ENCODE measurements at places on chromosomes 13 and 19.

DNA sequence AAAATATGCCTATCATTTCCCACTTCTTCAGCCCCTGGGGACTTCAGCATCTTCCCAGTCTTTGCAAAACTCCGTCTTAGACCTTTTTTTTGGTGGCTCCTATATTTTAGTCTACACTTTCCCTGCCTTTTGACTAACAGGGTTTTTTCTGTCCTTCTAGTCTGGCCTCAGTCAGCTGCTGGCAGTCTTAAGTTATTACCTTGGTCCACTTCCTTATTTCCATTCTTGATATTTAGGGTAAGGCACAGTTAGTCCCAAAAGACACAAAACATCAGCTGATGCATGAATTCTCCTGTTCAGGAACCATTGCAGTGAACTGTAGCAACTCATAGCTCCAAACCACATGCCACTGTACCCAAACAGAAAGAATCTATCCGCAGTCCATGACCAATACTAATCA lies 234.6 kb upstream of the RFC3 start:
- no peak for DNase-seq

DNA sequence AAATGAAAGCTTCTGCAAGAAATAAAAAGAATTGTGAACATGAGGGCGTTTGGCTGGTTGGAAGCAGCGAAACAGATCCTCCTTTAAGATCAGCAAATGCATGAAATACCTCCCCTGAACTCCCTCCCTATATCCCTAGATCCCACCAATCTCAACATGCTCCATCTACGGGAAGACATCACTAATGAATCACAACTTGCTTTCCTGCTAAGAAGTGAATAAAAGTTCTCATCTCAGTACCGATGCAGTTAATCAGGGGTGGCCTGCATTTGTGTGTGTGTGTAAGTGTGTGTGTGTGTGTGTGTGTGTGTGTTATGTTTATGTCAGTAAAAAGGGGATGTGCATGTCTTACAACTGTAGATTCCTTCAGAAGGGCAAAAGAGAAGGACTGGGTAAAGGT lies 238.7 kb downstream of the LIG4 start:
- no peak for DNase-seq

DNA sequence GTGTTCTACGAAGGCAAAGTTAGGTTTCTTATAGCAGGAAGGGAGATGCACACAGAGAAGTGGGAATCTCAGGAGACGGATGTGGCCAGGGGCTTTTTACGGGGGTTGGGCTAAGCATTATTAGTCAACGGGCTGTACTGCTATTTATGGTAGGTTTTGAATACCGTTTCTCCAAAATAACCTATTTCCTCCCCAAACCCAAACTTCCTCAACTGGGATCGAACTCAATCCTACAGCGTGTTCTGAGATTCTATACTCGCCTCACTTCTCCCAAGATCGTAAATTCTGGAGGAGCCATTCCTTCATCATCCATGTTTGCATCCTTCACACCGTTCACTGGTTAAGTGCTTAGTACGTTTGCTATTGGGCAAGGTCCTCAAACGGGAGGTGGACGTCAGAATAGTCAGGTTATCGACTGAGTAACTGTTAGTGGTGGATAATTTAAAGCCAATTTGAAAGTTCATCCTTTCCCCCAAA lies 1.2 kb upstream of the TRIM13 start:
- DNase-seq = no peak

DNA sequence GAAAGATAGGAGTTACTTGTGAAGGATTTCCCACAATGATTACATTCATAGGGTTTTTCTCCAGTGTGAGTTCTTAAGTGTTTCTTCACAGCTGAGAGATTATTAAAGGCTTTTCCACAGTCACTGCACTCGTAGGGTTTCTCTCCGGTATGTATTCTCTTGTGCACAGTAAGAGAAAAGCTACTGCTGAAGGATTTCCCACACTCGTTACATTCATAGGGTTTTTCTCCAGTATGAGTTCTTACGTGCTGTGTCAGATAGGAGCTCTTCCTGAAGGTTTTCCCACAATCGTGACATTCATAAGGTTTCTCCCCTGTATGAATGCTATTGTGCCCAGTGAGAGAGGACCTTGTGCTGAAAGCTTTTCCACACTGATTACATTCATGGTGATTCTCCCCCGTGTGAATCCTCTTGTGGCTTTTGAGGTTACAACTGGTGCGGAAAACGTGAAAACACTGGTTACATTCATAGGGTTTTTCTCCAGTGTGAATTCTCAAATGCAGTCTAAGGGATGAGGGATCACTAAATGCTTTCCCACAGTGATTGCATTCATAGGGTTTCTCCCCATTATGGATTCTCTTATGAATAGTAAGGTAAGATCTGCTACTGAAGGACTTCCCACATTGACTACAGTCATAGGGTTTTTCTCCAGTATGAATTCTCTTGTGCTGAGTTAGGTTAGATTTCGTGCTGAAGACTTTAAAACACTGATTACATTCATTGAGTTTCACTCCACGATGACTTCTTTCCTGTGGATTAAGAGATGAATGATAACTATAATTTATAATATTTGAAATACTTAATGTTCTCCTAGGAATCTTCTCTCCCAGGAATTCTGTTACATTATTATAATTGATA lies 20.6 kb downstream of the ZNF558 start:
- DNase-seq = no peak

DNA sequence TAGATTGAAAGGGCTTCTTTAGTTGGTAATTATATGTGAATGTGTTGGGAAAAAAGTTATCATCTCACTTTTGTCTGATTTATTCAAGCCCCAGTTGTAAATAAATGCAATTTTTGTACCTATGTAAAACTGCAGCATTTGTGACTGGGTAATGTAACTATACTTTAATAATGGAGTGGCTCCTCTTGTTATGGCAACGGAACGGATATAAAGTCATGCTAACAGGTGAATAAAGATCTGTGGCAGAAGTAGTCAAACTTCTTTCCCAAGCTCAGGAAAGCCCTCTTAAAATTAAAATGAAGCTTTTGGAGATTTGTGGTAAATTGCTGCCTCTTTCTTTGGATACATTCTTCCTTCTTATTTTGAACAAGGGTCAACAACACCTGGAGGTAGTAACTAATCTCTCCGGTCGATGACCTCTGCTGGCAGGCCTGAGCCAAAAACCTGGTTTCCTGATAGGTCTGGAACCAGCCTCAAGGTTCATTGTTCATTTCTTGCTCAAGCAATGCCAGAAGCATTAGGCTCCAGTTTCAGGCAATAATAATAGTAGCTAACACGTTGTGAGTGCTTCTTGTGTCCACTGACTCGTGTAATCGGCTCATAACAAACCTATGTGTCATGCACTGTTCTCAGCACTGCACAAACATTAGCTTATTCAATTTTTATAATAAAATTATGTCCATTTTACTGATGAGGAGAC lies 313.4 kb upstream of the DACH1 start:
- no peak for DNase-seq

GRCh38 chr13:33471204-33471603 lies 185.6 kb upstream of the STARD13 start:
- no peak for DNase-seq

DNA sequence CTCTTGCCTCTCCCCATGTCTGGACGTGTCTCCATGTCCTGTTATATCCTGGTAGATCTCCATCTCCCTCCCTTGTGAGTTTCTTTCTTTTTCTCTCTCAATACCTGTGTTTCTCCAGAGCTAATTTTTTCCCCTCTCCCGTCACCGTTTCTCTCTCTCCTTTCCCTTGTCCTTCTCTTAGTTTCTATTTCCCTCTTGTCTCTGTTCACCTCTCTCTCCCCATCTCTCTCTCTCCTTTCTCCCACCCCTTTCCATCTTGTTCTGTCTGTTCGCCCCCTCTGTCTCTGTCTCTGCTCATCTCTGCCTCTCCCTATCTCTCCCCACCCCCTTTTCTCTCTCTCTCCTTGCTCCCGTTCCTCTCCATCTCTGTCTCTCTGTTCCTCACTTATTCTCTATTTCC lies 13.0 kb downstream of the SLC8A2 start:
- no peak for DNase-seq

DNA sequence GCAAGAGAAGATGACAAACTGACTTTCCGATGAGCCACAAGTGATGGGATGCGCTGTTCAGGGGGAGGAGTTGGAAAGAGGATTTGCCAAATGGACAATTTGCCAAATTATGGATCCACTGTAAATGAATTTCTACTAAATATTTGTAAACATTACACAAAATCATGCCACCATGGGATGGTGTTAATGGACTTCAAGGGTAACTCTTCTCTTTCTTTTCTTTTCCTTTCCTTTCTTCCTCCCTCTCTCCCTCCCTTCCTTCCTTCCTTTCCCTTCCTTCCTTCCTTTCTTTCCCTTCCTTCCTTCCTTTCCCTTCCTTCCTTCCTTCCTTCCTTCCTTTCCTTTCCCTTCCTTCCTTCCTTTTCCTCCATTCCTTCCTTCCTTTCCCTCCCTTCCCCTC lies 76.0 kb upstream of the PEG3 start:
- no peak for DNase-seq

DNA sequence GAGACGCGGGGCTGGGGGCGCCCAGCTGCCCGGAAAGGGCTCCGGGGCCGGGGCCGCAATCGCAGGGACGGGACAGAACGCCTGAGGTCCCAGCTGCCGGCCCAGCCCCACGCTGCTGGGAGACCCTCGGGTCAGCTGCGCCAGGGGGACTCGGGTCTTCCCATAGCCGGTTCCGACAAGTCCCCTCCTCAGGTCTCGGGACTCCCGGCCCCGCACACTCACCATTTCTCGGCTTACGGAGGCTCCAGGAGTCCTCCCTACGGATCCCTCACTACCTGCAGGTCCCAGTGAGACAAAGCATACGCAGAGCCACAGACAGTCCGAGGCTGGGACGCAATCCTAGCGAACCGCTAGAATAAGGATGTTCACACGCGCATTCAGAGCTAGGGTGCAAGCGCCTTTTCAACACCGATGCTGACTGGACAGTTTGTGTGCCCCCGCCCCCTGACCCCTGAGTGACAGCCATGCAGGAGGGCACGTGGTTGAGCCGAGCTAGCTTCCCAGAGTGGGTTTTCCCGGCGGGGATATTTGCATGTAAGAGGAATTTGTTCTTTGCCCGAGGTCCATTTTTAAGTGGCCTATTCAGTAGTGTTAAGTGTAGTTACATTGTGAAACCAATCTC lies 13.6 kb downstream of the ZNF490 start:
- no peak for DNase-seq

- no peak for DNase-seq
These were observed 1355.0 kb downstream of the OLFM4 start for GRCh38 chr13:54383604-54384003.

- DNase-seq = no peak
These were observed 32.2 kb downstream of the UFM1 start for GRCh38 chr13:38381890-38382289.

Measured in stimulated activated CD4-positive, alpha-beta T cell treated with anti-CD3 and anti-CD28 coated beads, Interleukin-1b, Interleukin-23, amount 100 ng/mL, for 4 hours (primary cell).